ENCODE measurements at places on chromosomes 6 and 20.

GRCh38 chr6:23953976-23954375 lies 172.0 kb upstream of the NRSN1 start:
- no peak for DNase-seq

- no peak for DNase-seq
These were observed 52.7 kb downstream of the TOP1 start for GRCh38 chr20:41081276-41081814.

DNA sequence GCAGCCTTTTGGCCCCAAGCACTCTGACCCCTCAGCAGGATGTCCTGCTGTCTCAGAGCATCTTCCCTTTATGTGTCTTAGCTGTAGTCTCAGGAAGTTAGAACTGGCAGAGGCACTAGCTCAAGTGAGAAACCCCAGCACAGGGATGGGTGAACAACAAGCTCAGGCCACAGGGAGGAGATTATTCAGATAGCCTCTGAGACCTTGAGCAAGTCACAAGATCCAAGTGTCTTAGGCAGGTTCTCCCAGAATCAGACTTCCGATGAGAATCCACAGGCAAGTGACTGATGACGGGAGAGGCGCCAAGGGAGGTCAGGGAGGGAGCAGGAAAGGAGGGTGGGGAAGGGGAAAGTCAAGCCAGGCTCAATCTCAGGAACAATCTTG lies 13.0 kb upstream of the SYNDIG1 start:
- DNase-seq = no peak

GRCh38 chr6:35258858-35259193 lies 709 bp upstream of the ZNF76 start:
- no peak for DNase-seq

DNA sequence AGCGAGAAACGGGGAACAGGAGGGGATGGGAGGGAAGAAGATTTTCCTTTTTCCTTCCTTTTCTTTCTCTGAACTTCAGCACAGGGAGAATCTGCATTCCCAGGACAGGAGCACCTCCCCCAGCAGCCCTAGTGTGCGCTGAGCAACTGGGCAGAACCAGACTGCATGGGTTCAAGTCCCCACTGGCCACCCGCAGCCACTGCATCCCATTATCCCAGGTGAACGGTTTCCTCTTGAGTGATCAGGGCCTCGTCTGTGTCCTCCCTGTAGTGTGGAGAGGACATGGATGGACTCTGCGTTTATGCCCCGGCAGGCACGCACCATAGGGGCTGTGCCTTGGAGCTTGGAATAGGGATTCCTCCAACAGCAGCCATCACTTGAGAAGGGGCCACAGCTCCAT lies 53.0 kb downstream of the ANKRD60 start:
- no peak for DNase-seq

DNA sequence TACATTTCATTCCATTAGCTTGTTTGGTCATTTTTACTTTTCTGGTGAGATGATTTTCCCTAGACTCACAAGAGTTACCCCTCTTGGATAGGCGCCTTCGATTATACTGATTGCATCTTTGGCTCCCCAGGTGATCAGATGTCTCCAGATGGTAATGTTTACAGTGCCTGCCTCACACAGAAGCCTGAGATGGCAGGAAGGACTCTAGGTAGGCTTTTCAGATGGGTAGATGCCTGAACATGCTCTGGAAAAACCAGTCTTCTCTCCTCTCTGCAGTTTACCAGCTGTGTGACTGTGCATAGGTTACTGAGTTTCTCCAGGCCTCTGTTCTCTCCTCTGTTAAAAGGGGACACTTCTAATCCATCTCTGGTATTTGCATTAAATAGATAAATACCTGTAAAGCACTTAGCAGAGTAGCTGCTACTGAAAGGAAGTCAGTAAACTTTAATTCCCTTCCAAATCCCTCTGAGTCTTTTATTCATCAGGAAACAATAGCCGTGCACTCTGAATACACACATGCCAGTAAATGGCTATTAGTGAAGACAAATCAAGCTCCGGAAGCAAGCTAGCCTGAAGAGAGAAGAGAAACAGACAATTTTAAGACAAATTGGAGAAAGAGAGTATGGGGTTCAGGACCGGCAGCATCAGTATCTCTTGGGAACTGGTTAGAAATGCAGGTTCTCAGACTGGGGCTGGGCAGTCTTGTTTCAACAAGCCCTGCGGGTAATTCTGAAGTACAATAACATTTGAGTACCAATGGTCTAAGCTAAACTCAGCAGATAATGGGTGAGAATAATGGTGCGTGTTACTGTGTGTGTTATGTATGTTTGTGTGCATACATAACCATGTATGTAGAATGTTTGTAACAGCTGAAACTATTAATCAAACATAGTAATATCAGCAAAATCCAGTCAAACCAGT lies 139.4 kb downstream of the UST start:
- DNase-seq = no peak

GRCh38 chr20:45008521-45009049 lies 42.3 kb downstream of the STK4 start:
- no peak for DNase-seq

DNA sequence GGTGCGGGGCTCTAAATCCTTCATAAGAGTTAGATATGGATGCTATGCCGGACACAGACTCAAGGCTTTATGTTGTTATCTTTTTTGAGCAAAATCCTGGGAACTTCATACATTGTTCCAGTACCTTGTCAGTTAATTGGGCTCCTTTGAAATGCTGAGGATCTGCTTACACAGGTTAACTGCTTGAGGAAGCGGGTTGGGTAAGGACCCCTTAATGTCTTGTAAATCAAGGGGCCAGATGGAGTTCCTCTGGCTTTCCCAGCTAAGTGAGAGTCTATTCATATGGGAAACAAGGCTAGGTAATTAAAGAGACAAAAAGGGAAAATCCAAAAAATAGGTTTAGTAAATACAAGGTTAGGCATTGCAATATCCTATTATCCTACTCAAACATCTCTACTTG lies 141.5 kb downstream of the OR2B2 start:
- DNase-seq = no peak

- DNase-seq = no peak
These were observed 17.7 kb downstream of the CCDC167 start for GRCh38 chr6:37481711-37482605.

DNA sequence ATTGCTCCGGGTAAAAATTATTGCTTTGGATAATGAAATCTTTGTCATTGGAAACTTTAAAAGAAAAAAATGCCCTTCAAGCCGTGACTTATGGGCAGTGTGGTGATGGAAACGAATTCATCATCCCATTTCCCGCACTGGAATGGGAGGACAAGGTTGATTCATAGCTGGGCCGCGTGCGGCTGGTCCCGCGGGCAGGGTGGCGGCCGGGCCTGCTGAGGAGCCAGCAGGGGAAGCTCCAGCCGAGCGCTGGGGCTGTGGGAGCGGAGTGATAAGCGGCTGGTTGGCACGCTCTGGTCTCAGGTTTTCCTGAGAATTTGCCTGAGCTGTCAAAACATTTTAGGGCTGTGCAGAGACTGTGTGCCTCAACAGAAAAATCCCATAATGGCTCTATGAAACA lies 351.7 kb downstream of the CDC5L start:
- DNase-seq = no peak

GRCh38 chr6:159646733-159647132 lies 46.3 kb downstream of the SOD2 start:
- DNase-seq = no peak

- DNase-seq = no peak
These were observed 50.0 kb downstream of the SASH1 start for GRCh38 chr6:148392671-148393070.

GRCh38 chr6:44316481-44316880 lies 3.3 kb upstream of the AARS2 start:
- no peak for DNase-seq

DNA sequence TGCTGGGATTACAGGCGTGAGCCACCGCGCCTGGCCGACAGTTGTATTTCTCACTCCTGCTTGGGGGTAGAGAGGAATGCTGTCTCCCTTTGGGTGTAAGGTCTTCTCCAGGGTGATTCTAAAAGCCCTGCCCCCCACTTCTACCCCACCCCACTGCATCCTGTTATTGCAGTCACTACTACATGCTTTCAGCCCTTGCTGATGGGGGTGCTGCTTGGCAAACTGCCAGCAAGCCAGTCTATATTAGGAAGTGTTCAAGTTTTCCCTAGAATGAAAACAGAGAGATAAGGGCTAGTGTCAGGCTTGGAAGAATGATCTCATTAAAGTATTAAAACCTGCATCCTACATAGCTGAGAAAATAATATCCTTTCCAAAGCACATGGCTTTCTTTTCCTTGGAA lies 31.3 kb downstream of the TTI1 start:
- DNase-seq = no peak

- DNase-seq = no peak
These were observed 68.2 kb upstream of the EYA2 start for GRCh38 chr20:46826343-46826984.

DNA sequence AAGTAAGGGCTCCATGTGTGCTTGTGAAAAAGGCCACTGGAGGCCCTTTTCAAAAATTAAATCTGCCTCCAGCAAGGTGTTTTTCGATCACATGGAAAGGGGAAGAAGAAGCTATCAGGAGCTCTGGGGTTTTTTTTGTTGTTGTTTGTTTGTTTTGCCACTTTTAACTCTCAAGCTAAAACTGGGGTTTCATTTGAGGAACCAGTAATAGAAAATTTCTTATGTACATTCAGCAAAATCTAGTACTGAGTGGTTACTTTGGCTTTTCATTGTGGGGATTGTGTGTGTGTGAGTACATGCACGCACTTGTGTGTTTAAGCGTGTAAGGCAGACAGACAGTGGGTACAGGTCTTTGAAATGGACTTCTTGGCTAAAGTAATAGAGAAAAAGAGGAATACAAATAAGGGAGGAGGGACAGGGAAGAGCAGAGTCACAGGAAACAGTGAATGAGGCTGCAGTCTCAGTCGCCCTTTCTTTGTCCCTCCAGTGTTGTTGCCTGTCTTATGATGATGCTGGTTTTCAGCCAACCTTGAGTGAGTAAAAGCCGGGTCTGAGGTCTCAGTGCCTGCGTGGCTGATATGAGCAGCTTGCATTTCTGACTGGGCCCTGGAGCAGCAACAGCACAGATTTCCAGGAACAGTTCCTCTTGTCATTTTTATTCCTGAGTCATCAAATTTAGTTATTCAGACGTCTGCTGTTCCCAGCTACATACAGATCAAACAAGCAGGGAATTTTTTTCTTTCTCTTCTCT lies 26.2 kb downstream of the SLC16A10 start:
- DNase-seq = no peak

- no peak for DNase-seq
These were observed 11.8 kb downstream of the THBS2 start for GRCh38 chr6:169241688-169242350.

GRCh38 chr6:33088931-33089620 lies 13.3 kb downstream of the HLA-DPB1 start:
- no peak for DNase-seq

- DNase-seq = no peak
These were observed at the start of gene ASIP for GRCh38 chr20:34240693-34241615. TSS of gene ASIP (plus strand) at chr20:34241423. CDS start at chr20:34260375, 18,952 bp downstream.

DNA sequence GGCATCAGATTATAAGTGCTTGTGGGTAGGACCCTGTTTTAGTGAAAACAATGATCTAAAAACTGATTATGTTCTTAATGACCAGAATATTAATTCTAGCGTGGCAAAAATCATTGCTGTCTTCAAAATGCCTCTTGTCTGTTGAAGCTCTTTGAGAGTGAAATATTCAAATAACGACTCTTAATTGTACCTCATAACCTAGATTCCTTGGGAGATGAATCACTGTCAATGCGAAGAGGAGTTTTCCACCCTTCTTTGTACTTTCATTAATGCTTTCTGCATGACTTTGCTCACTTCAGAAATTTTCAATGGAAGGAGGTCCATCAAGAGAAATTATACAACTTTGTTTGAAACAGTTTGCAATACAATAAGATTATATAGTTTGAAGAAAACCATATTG lies 71.5 kb downstream of the CRYBG1 start:
- DNase-seq = no peak

- DNase-seq = no peak
These were observed 14.7 kb upstream of the CHD6 start for GRCh38 chr20:41632896-41633295.

DNA sequence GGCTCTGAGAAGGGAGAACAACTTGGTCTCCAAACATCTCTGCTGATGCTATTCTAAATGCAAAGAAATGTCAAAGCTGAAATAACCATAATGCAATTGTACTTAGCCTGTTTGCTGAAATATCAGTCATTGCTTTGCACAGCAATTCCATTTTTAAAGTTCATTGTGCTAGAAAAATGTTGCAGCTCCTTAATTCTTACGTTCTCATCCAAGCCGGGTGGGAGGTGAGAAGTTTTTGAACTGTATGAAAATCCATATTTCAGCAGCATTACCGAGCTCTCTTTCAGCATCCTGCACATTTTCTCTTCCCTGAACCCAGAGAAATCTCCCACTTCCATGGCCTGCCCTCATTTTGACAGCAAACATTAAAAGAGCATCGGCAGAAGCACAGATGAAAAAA lies 630.0 kb downstream of the PTPRT start:
- no peak for DNase-seq

- DNase-seq = no peak
These were observed 2.5 kb downstream of the RIPOR2 start for GRCh38 chr6:24933266-24933665.

- no peak for DNase-seq
These were observed 141.3 kb upstream of the PMEPA1 start for GRCh38 chr20:57851025-57851682.

GRCh38 chr6:26230351-26230750 lies 134.6 kb upstream of the BTN3A2 start:
- DNase-seq = no peak

GRCh38 chr20:59078231-59078630 lies 35.6 kb upstream of the PRELID3B start:
- no peak for DNase-seq

DNA sequence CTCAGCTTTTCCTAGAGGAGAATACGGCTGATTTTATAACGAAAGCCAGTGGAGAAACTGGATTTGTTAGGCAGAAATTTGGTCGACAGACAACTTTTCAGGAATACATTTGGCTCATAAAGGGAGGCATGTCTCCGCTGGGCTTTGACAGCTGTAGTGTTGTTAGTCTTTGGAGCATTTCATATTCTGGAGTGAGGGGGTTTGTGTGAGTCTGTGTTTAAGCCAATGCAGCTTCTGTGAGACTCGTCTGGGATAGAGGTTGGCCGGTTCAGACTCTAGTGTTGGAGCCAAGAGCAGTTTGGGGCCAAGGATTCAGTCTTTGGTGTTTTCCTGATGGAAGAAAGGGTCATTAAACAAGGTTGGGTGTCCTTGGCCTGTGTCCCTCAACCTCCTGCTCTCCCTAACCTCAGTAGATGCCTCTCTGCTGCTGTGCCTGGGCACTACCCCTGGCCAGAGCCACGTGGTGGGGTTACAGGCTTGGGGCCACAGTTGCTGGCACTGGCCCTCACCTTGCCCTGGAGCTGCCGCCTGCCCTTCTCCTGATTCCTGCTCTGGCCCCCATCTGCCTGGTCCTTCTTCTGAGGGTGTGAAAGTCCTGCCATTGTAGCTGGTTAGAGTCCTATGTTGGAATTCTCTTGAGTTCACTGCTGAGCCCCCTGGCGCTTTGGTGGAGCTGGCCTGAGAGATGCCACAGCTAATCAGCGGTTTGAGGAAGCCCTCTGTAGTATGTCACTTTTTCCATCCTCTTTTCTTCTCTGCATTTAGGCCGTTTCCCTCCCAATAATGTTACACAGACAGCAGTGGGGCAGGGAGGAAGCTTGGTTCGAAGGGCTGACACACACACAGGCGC lies 6.9 kb downstream of the PTK7 start:
- DNase-seq = no peak

Measured in activated naive CD4-positive, alpha-beta T cell (primary cell).